Peyer's patch (tissue), 4 donors: ENCODE measurements at places on chromosomes 4 and X. TPM values are rescaled to one million over a fixed set of nuclear protein-coding genes. Genes with fewer than 3 reads are reported as not detected.

Gene SPANXN4
- not detected for total RNA-seq

Gene CFAP99
- total RNA-seq = 1.2 TPM

Gene CLTRN
- not detected for total RNA-seq

Gene LONRF3
- 5.0 TPM for total RNA-seq

Gene SEPSECS
- total RNA-seq = 23.2 TPM

Gene TMPRSS11F
- not detected for total RNA-seq

Gene GUCY1B1
- total RNA-seq = 4.3 TPM

Gene RHOXF1
- total RNA-seq = not detected

Gene LNX1
- 28.2 TPM for total RNA-seq

Gene EGFL6
- total RNA-seq = not detected
